ENCODE measurements at places on chromosomes 11 and 22. TPM values are rescaled to one million over a fixed set of nuclear protein-coding genes. Genes with fewer than 3 reads are reported as not detected.

DNA sequence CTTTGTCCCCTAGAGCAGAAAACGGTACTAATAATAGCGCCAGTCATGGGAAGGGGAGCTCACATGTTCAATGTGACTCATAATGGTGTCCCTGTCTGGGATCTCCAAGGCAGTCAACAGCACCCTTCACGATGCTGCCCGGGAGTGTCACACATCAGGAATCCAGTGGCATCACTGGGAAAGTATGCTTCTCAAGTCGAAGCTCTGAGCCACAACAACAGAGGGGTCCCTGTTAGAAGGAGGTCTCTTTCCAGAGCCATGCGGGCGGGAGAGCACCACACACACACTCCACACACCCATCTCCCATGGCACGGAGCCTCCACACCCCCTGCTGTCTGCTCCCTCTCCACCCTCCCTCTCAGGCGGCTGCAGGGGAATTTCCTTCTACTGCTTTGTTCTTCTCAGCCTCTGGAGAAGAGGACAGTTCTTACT is 119.7 kb downstream of the ETS1 start:
- peak overlapping the region; percentile 97 for H3K27ac ChIP-seq
- H3K27me3 ChIP-seq: no peaks in the 10 kb centered on the region
- peaks cover 96% of the 10 kb centered on the region for H3K36me3 ChIP-seq
- H3K4me1 ChIP-seq: peaks cover 95% of the 10 kb centered on the region
- H3K4me3 ChIP-seq: peak overlapping the region; percentile 68

GRCh38 chr11:133414506-133414905 is 117.8 kb downstream of the OPCML start:
- DNase-seq: no peak
- H3K27ac ChIP-seq: no peak overlapping the region
- peaks cover 2% of the 10 kb centered on the region for H3K27me3 ChIP-seq
- no peaks in the 10 kb centered on the region for H3K4me1 ChIP-seq
- no peaks in the 10 kb centered on the region for H3K36me3 ChIP-seq
- no peak overlapping the region for H3K4me3 ChIP-seq

DNA sequence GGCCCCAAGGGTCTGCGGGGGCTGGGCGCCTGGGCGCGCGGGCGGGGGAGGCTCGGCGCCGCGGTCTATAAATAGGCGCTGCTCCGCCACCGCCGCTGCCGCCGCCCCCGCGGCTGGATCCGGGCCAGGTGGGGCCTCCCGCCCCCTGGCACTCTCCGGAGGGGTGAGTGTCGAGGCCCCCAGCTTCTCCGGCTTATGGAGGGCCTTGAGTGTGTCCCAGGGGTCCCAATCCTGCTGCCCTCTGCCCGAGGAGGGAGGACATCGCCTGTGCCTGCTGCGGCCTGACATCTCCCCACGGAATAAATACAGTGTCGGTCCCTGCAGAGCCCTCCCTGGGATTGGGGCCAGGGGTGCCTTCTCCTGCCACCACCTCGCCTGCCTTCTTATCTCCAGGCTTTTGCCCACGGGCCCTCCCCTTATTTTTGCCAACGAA is 4.3 kb upstream of the GP1BB start:
- no peaks in the 10 kb centered on the region for H3K36me3 ChIP-seq
- H3K4me3 ChIP-seq: peak overlapping the region; percentile 18
- peaks cover 26% of the 10 kb centered on the region for H3K27me3 ChIP-seq
- DNase-seq: peak; percentile 32

DNA sequence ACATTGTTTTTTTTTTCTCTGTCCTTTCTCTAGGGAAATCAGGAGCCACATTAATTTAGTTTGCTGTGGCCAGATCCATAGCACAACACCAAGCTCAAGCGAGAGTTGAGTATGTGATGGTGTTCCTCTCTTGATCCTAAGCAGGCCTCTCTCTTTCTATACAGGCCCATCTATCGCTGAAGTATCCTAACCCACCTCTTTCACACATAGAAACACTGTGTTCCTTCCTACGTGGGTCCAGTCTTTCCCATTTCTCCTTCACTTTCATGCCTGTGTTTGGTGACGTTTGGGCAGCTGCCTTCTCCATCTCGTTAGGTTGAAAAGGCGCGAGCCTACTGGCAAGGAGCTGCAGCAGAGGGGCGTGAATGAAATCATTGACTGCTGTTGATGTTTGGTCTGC is 2.4 kb downstream of the PACS1 start:
- H3K4me3 ChIP-seq: peak overlapping the region; percentile 81
- H3K27ac ChIP-seq: peak overlapping the region; percentile 89
- DNase-seq: no peak
- H3K4me1 ChIP-seq: peaks cover 59% of the 10 kb centered on the region
- H3K36me3 ChIP-seq: peaks cover 64% of the 10 kb centered on the region

The CRY2 gene
- 12.3 TPM for total RNA-seq

GRCh38 chr22:41758231-41758630 is 42.2 kb upstream of the CCDC134 start:
- no peak overlapping the region for H3K27ac ChIP-seq
- no peak for DNase-seq
- H3K36me3 ChIP-seq: no peaks in the 10 kb centered on the region
- no peaks in the 10 kb centered on the region for H3K27me3 ChIP-seq
- H3K4me1 ChIP-seq: no peaks in the 10 kb centered on the region
- no peak overlapping the region for H3K4me3 ChIP-seq

DNA sequence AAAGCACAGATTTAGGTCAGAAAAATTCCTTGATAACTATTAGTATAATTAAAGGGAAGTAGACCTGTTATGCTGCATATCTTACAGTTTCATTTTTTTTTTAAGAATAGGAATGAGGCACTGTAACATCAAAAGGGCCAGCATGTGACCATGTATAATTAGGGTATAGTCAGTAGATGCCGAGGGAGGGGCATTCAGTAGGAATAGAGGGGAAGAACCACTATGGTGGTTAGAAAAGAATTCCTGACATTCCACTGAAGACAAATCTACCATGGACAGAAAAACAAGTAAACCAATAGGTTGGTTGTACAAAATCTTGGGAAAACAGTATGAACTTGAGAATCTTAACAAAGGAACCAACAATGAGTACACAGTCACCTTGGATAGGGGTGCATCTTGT is 78.4 kb upstream of the CCDC179 start:
- H3K27ac ChIP-seq: no peak overlapping the region
- H3K4me1 ChIP-seq: no peaks in the 10 kb centered on the region
- H3K36me3 ChIP-seq: no peaks in the 10 kb centered on the region
- H3K27me3 ChIP-seq: no peaks in the 10 kb centered on the region
- no peak for DNase-seq

The NTM gene
- not detected for total RNA-seq

The KRTAP5-11 gene
- total RNA-seq: not detected

- no peaks in the 10 kb centered on the region for H3K27me3 ChIP-seq
- peak; percentile 20 for DNase-seq
- H3K27ac ChIP-seq: peak overlapping the region; percentile 97
- H3K36me3 ChIP-seq: peaks cover 74% of the 10 kb centered on the region
- peak overlapping the region; percentile 93 for H3K4me3 ChIP-seq
Observed at GRCh38 chr11:8681837-8682302, 595 bp downstream of the TRIM66 start.

The MPZL2 gene
- total RNA-seq: 26.2 TPM

GRCh38 chr11:3901249-3902025 is 46.0 kb downstream of the STIM1 start:
- no peaks in the 10 kb centered on the region for H3K27me3 ChIP-seq
- no peak for DNase-seq
- H3K4me3 ChIP-seq: no peak overlapping the region
- peaks cover 55% of the 10 kb centered on the region for H3K4me1 ChIP-seq

The LRFN4 gene
- 36.0 TPM for total RNA-seq

GRCh38 chr22:38205261-38206128 is 3.7 kb downstream of the MAFF start:
- H3K36me3 ChIP-seq: peaks cover 5% of the 10 kb centered on the region
- no peak overlapping the region for H3K27ac ChIP-seq
- H3K4me3 ChIP-seq: no peak overlapping the region
- DNase-seq: no peak
- peaks cover 46% of the 10 kb centered on the region for H3K4me1 ChIP-seq

DNA sequence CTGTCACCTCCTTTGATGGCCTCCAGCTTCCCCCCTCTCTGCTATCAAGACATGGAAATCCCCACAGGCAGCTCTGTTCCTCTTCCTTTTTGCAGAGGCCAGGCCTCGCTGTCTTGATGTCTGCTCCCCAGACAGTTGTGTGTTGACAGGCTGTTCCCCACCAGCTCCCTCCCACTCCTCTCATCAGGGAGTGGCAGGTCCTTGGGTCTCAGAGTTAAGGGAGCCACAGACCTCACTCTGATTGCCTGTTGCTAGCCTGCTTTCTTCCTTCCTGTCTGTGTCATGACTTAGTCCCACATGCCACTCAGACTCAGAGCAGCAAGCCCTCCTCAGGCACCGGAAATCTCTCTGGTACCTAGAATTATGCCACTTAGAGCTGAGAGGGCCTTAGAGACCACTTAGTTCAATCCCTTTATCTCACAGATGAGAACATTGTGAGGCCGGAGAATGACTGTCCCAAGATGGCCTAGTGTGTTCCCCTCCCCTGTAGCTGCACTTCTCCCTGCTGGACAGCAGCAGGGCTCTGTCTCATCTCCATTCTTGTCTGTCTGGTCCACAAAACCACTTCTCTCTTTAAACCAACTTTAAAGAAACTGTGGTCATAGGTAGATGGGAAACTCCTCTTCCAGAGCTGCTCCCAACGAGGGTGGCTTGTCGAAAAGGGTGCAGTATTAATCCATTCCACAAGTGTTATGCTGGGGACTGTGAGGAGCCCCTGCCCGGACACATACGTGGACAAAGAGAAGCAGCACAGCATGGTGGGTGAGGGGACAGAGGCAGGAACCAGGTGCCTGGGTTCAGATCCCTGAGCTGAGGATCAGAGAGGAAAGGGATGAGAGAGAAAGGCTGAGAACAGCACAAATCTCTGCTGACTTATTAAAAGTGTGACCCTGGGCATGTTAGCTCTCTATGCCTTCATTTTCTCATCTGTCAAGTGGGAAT is 4.2 kb downstream of the AMPD3 start:
- H3K27ac ChIP-seq: peak overlapping the region; percentile 98
- peaks cover 52% of the 10 kb centered on the region for H3K4me1 ChIP-seq
- H3K36me3 ChIP-seq: peaks cover 36% of the 10 kb centered on the region
- peak overlapping the region; percentile 67 for H3K4me3 ChIP-seq

The OR5W2 gene
- not detected for total RNA-seq

The OR51B5 gene
- total RNA-seq: not detected

DNA sequence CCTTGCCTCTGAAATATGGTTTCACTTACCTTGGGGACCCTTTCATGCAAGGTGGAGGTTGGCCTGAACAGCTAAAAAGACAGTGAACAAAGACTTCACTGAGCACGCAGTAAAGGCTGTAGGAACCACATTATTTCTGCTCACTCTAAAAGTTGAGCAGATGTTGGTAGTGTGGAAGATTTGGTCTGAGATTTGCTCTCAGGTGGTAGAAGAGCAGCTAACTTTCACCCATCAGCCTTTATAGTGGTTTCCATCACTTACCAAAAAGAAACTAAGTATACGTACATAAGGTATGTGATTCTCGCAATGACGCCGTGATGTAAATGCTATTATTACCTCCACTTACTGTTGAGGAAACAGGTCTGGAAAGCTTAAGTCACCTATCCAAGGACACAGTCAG is 47.3 kb downstream of the PRR5L start:
- no peak for DNase-seq
- peak overlapping the region; percentile 65 for H3K27ac ChIP-seq
- H3K36me3 ChIP-seq: no peaks in the 10 kb centered on the region
- peaks cover 39% of the 10 kb centered on the region for H3K27me3 ChIP-seq

GRCh38 chr11:25927411-25927953 is 404.4 kb upstream of the ANO3 start:
- no peaks in the 10 kb centered on the region for H3K36me3 ChIP-seq
- no peak overlapping the region for H3K4me3 ChIP-seq
- H3K27me3 ChIP-seq: no peaks in the 10 kb centered on the region
- H3K4me1 ChIP-seq: no peaks in the 10 kb centered on the region
- DNase-seq: no peak
- no peak overlapping the region for H3K27ac ChIP-seq

- no peak for DNase-seq
- no peak overlapping the region for H3K4me3 ChIP-seq
- peaks cover 29% of the 10 kb centered on the region for H3K4me1 ChIP-seq
- H3K36me3 ChIP-seq: peaks cover 22% of the 10 kb centered on the region
Observed at GRCh38 chr22:44185237-44186120, 4.8 kb downstream of the PARVG start.

- no peak for DNase-seq
- H3K4me3 ChIP-seq: no peak overlapping the region
- peaks cover 21% of the 10 kb centered on the region for H3K27me3 ChIP-seq
- H3K4me1 ChIP-seq: peaks cover 19% of the 10 kb centered on the region
- no peaks in the 10 kb centered on the region for H3K36me3 ChIP-seq
Observed at GRCh38 chr22:28894807-28895206, 11.4 kb downstream of the ZNRF3 start.

- no peak for DNase-seq
- no peaks in the 10 kb centered on the region for H3K36me3 ChIP-seq
- no peak overlapping the region for H3K4me3 ChIP-seq
- no peaks in the 10 kb centered on the region for H3K27me3 ChIP-seq
Observed at GRCh38 chr22:33438273-33438672, 380.1 kb upstream of the SYN3 start.

The MUC6 gene
- total RNA-seq: not detected

- no peaks in the 10 kb centered on the region for H3K4me1 ChIP-seq
- no peak overlapping the region for H3K27ac ChIP-seq
- H3K27me3 ChIP-seq: no peaks in the 10 kb centered on the region
Observed at GRCh38 chr22:47191671-47192650, 429.5 kb downstream of the TBC1D22A start.

GRCh38 chr11:119339589-119340334 is 921 bp downstream of the C1QTNF5 start:
- H3K4me3 ChIP-seq: peak overlapping the region; percentile 5
- H3K4me1 ChIP-seq: peaks cover 47% of the 10 kb centered on the region
- no peak overlapping the region for H3K27ac ChIP-seq
- DNase-seq: peak; percentile 51
- H3K27me3 ChIP-seq: peaks cover 29% of the 10 kb centered on the region

The FGF19 gene
- total RNA-seq: not detected

The CREB3L1 gene
- not detected for total RNA-seq

DNA sequence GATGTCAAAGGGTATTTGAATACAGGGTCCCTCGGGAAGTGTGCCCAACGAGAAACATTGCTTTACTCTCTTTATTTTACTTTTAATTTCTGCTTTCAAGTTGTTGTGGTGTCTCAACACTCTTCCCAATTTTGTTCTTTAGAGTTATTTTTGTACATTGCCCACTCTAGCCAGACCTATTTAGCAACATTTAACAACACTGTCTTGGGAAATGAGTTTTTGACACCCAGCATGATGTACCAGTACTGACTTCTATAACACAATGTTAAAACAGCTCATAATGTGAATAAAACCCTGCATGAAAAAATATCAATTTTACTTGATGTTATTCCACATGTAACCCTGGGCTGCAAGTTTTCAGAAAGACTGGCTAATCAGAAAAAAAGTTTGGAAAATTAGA is 350.2 kb upstream of the PITPNB start:
- no peak overlapping the region for H3K27ac ChIP-seq
- no peaks in the 10 kb centered on the region for H3K36me3 ChIP-seq
- no peak for DNase-seq
- no peak overlapping the region for H3K4me3 ChIP-seq

The TLCD5 gene
- total RNA-seq: 0.83 TPM

- no peak overlapping the region for H3K4me3 ChIP-seq
- H3K4me1 ChIP-seq: no peaks in the 10 kb centered on the region
Observed at GRCh38 chr11:133896028-133896427, 50.7 kb upstream of the SPATA19 start.

Measured in activated CD8-positive, alpha-beta T cell treated with anti-CD3 and anti-CD28 coated beads for 36 hours (primary cell).